ENCODE measurements at places on chromosomes 4 and X.

GRCh38 chrX:130299279-130300009 lies 30.7 kb upstream of the ZNF280C start:
- DNase-seq = no peak

GRCh38 chr4:139978692-139979091 lies 175.3 kb downstream of the MAML3 start:
- DNase-seq = no peak

DNA sequence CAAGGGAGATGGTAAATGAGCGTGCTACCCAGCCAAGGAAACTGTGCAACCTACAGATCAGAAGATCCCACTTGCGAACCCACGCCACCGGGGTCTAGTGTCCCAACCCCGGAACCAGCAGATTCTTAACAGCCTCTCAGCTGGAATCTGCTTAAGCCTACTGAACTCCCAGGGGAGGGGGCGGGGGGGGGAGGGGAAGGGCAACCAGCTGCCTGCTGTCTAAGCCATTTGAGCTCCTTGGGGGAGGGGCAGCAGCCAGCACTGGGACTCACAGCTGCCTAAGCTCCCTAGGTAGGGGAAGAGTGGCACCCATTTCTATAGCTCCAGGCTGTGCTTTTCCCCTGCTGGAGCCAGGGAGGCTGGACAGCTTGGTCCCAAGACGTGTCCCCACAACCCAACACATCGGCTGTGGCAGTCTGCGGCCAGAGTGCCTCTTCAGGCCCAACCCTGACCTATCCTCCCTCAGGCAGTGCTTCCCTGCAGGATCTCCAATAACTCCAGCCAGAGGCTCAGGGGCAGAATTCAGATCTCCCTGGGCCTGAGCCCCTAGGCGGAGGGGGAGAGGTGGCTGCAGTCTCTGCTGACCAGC lies 289.2 kb downstream of the LDB2 start:
- DNase-seq = no peak

- DNase-seq = no peak
Measured at GRCh38 chr4:14225688-14226207, 598.2 kb upstream of the BOD1L1 start.

GRCh38 chrX:119763181-119763580 lies 4.8 kb downstream of the SOWAHD start:
- DNase-seq = peak; percentile 39

DNA sequence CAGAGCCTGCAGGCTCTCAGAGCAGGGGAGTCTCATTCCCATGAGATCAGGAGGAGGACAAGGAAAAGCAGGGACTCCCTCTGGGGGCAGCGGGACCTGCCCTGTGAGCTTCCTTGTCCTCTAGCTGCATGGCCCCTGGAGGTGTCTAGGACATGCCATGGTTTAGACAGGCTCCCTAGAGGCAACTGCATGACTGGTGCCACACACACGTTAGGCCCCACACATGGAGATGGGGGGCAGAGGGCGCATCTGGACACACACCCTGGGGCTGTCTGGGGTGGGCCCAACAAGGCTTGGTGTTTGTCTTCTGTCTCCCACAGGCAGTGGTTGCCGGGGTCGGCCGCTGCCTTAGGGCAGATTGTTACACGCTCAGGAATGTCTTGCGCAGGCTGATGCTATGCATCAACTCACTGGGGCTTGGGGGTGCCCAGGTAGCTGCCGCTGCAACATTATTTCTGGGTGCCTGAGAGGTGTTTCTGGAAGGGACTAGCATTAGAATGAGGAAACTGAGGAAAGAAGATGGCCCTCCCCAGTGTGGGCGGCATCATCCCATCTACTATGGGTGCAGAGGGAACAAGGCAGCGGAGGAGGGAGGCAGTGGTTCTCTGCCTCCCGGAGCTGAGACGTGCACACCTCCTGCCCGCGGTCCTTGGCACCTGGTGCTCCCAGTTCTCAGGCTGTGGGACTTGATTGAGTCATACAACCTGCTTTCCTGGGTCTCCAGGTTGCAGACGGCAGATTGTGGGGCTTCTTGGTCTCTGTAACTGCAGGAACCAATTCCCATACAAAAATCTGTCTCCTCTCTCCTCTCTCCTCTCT lies 32.1 kb upstream of the GPR78 start:
- no peak for DNase-seq

DNA sequence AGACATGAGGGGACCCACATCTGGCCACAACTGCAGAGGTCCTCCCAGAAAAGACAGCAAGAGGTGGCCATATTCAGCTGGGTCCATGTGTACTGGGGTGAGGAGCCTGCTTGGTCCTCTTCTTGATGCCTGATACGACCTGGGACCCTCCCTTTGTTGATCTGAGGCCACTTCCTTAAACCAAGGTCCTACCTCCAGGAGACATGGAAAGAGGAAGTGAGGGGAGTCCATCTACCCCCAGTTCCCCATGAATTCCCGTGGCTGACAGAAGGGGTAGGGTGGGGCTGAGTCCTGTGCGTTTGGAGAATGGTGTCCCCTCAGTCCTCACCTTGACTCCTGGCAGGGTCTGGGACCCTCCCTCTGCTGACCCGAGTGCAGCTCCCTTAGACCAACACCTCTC lies 2.1 kb downstream of the MAGEA10 start:
- DNase-seq = no peak

GRCh38 chr4:160709546-160709945 lies 1454.3 kb downstream of the FSTL5 start:
- DNase-seq = no peak

GRCh38 chrX:154327038-154327820 lies 31.6 kb downstream of the TKTL1 start:
- no peak for DNase-seq

DNA sequence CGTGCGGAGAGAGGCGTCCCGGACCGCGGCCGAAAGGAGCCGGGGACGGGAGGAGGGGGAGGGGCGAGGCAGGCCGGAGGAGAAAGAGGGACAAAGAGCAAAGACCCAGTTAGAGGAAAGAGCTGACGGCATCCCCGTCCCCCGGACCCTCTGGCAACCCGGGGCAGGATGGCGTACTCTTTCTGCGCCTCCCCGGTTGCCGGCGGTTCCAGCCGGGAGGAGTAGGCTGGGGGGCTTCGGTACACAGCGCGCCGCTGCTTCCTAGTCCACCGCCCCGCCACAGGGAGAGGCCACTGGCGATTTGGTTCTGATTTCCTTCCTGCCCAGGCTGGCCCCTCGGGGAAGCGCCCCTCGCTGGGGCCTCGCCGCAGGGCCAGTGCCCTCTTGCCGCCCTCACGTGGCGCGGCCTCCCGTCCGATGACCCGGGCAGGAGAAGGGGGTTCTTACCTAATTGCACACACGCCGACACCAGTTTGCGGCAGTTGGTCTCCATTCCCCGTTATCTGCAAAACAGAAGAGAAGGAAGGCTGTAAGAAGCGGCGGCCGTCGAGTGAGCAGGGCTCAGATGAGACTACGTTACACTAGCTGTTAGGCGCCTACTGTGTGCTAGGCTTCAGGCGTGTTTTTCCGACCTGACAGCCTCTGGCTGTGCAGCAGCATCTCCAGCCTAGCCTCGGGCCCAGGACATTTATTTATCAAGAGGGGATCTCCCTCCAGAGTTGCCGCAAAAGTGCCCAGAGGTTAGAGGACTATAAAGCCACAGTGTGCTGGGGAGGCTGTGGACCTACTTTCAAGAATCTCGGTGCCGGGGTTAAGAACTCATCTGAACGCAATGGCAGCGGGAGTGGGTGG lies 9.9 kb upstream of the PITX2 start:
- no peak for DNase-seq

DNA sequence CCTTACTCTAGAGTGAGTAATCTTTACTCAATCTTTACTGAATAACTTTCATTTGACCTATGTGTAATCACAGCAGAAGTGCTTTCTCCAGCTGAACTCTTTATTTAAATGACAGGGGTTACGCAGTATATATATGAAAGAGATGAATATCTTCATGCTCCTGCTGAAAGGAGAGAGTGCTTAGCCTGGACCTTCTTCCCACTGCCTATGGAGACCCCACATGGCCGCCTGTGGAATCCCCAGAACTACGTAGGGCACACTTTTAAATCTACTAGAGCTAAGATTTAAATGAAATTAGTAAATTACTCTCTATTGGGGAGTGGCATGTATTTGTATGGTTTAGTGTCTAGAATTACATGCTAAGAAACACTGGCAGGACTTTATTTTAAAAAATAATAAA lies 391.2 kb downstream of the ANKRD50 start:
- no peak for DNase-seq

GRCh38 chr4:139955600-139955999 lies 198.4 kb downstream of the MAML3 start:
- no peak for DNase-seq

DNA sequence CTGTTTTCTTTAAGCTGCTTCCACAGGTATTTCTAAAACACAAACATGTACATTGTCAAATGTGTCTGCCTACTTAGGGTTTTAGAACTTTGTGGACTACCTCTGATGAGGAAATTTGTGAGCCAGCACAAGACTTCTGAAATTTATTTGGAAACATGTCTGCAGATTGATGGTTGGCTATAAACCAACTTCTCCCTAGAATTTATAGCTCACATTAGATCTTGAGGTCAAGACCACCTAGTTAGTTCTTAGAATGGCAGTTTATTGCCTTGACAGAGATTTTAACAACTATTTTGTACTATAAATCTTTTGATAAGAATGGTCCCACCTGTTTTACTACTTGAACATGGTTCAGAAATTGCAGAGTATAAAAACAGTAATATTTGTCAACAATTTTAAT lies 72.7 kb upstream of the AADAT start:
- DNase-seq = no peak

- DNase-seq = no peak
Measured at GRCh38 chr4:8543623-8544022, 36.6 kb upstream of the GPR78 start.

DNA sequence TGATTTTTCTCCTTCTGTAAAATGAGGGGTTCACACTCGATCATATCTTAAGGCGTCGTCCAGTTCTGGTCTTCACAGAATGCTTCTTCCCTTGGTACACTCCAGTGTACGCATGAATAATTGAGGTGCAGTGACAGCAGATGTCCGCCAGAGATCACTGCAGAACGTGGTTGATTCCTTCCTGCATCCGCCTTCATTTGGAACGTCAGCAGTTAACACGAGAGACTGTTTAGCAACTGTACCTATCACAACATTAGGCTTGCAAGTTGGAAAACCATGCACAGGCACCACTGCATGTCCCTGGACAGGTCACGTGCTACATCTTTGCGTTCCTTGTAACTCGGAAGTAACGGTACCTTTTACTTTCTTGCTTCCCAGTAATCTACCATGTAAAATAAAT lies 66.0 kb upstream of the GEMIN8 start:
- DNase-seq = peak; percentile 3

- no peak for DNase-seq
Measured at GRCh38 chrX:10158279-10159144, 1.7 kb downstream of the CLCN4 start.

DNA sequence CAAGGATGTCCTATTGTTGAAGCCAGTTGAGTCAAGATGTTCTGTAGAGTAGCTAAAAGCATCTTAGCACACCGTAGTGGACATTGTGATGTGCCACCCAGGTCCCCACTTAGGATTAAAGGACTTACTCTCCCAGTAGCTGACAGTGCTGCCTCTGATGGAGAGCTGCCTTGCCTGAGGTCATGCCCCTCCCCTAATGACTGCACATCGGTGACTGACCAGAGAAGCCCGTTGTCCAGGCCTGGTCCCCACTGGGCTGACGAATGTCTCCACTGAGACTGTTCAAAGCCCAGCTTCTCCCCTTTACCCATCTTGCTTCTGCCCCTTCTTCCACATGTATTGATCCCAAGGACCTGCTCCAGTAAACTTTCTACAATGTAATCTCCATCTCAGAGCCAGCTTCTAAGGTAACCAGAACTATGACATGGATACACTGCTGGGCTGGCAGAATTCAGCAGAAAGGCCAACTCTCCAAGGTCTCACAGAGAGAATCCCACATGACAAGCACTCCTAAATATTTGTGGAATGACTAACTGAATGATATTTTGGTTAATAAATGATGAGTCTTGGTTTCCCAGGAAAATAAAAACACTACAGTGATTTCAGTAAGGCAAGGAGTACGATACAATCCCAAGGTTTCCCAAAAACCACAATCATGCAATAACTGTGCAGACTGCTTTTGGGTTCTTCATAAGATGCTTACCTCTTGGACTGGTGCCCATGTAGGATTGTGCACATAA lies 82.4 kb upstream of the TMEM150C start:
- no peak for DNase-seq

GRCh38 chr4:86220121-86220520 lies 139.7 kb downstream of the MAPK10 start:
- no peak for DNase-seq

- peak; percentile 71 for DNase-seq
Measured at GRCh38 chr4:71206763-71207162, 132.1 kb upstream of the SLC4A4 start.

- DNase-seq = no peak
Measured at GRCh38 chrX:41512394-41512793, 65.3 kb downstream of the NYX start.

DNA sequence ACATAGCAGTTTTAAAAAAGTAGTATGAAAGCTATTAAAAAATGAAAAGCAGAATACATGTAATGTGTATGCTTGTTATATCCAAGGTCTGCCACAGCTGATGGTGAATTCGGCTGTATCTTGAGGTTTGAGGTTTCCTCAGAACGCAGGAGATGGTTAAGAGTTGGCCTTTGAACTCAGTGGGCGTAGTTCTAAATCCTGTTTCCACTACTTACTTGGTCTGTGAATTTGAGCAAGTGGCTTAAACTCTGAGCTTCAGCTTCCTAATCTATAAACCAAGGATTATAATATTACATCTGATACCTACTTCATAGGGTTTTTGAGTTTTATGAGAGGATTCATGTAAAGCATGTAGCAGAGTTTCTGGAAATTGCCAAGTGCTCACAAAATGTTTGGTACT lies 125.2 kb downstream of the STIM2 start:
- DNase-seq = no peak

- no peak for DNase-seq
Measured at GRCh38 chr4:153733751-153734448, 25.9 kb downstream of the RNF175 start.

- no peak for DNase-seq
Measured at GRCh38 chr4:74886484-74886883, 46.4 kb upstream of the PARM1 start.

- DNase-seq = no peak
Measured at GRCh38 chr4:3424522-3425095, 17.2 kb upstream of the HGFAC start.

DNA sequence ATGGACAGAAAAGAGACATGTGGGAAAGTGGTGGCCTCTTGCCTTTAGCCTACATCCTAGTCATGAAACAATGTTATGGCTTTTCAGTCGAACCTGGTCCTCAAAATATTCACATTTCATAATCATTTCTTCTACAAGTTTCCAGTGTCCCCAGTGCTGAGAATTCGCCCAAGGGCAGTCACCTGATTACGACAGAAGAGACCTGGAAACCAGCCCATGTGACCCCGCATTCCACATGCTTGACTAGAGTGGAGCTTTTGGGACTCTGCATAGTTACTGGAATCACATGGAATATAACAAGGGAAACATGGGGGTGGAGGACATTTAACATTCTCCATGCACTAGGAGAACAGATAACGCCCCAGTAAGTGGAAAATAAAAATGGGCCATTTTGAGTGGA lies 100.1 kb downstream of the PPARGC1A start:
- DNase-seq = no peak

DNA sequence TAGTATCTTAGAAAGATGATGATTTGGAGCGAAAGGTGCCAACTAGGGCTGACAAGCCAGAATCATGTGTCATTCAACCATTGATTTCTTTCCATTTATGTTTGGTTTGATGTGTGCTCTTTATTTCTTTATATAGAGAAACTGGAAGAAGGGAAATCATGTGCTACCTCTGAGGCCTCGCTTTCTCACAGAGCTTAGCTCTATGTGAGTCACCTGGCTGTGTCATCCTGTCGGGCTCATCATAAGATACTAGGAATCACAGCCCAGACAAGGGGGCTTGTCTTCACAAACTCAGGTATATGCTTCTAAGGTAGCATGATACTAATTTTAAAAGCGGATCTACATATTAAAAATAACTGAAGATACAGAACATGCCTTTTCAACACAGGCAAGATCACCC lies 81.7 kb upstream of the GPM6B start:
- no peak for DNase-seq

All from AG04450 (cell line).